ENCODE measurements at places on chromosomes 7 and 10.

DNA sequence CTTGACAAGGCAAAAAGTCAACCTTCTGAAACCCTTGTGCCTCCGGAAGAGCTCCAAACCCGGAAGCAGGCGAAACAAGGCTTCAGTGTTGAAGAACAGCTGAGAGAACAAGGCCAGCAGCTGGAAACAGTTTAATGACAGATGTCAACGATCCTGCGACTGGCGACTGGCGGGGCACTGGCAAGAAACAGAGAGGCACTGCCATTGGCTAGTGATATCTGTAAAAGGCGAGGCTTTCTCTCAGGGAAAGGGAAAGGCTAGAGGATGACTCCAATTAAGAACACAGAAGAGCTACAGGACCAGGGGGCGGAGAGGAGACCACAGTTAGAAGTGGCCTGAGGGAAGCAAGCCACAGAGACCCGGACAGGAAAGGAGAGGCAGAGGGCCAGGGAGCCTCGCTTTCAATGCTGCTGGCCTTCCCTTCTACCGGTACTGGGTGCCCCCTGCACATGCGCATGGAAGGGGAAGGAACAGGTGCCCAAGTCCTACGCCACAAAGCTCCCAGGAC lies 19.4 kb downstream of the ITGB1 start:
- DNase-seq, result peak; percentile 77

- DNase-seq, result peak; percentile 86
These were observed 32.7 kb downstream of the COL26A1 start for GRCh38 chr7:101395376-101395775.

DNA sequence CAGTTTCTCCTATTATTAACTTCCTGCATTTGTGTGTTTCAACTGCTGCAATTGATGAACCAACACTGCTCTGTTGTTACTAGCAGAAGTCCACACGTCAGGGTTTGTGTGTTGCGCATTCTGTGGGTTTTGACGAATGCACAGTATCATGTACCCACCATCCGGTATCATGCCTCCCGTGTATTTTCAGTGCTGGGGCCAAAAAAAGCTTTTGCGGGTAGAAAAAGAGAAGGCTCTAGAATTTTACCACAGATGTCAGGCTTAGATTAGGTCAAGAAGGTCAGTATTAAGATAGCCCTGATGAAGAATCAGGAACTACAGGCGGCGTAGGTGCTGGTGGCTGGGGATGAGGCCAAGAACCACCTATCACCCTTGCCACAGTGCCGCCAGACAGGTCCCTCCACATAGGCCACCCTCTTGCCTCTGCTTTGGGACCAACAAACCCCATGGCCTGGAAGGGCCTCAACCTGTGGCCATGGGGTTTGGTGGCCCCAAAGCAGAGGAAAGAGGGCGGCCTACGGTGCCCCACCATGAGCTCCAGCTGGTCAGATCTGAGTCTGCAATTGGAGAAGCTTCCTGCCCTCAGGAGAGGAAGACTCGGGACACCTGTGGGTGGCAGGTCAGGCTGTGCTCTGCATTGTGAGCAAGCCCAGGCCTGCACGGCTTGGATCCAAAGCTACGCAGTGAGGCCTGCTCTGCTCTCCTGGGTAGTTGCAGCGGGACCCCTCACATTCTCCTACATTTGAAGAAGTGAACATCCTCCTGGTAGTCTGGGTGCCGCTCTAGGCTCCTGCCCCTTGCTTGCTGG lies 71.9 kb downstream of the MKI67 start:
- no peak for DNase-seq

DNA sequence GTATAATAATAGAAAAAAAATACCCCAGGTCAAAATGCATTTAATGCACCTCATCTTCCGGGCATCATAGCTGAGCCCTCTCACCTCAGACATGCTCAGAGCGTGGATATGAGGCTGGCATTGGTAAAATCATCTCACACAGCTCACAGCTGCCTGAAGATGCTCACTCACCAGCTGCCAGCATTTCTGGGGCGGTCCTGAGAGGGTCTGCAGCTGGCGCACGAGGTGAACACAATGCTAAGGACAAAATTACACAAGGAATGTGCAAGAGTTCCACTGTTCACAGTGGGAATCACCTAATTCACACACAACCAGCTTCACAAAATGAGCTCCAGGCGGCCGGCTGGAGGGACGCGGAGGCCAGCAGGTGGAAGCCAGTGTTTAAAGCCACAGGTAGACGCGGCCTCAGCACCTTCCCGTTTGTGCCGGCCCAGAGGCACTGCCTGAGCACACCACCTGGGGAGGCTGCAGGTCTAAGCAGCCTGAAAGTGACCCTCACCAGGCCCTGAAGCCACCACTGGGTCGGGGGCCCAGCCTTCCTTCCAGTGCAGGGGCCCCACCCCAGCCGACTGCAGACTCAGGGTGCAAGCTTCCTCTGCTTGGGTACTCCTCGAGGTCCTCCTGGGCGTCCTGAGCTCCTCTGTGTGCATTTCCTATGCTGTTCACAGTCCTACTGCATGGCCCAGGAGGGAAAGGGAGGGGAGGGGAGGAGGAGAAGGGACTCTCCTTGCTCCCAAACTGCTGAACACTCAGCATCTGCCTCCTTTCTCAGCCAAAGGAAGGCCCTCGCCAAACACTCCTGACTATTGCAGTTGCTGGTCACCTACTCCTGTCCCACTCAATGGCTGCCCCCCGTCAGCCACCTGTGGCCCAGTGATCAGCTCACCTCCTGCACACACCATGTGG lies 61.2 kb upstream of the FAM20C start:
- DNase-seq, result peak; percentile 43

DNA sequence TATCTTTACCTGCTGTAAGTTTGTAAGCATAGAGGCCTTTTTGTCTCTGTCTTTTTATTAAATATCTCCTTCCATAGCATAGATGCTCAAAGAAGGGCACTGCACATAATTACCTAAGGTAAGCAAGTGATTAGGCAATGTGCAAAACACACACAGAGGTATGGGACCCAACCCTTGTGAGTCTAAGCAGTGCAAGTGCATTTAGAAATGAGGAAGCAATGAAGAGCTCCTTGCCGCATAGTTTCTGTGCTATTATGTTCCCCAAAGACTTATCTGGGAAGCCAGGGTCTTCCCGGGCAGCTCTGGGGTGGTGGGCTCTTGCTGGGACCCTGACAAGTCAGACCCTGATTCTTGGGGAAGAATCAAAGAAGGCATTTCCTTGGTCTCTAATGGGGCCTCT lies 13.5 kb upstream of the MGAM2 start:
- DNase-seq, result no peak

GRCh38 chr7:84879570-84880325 lies 307.1 kb downstream of the SEMA3D start:
- no peak for DNase-seq

- no peak for DNase-seq
These were observed 8.3 kb upstream of the ATP6V0E2 start for GRCh38 chr7:149865437-149865836.

DNA sequence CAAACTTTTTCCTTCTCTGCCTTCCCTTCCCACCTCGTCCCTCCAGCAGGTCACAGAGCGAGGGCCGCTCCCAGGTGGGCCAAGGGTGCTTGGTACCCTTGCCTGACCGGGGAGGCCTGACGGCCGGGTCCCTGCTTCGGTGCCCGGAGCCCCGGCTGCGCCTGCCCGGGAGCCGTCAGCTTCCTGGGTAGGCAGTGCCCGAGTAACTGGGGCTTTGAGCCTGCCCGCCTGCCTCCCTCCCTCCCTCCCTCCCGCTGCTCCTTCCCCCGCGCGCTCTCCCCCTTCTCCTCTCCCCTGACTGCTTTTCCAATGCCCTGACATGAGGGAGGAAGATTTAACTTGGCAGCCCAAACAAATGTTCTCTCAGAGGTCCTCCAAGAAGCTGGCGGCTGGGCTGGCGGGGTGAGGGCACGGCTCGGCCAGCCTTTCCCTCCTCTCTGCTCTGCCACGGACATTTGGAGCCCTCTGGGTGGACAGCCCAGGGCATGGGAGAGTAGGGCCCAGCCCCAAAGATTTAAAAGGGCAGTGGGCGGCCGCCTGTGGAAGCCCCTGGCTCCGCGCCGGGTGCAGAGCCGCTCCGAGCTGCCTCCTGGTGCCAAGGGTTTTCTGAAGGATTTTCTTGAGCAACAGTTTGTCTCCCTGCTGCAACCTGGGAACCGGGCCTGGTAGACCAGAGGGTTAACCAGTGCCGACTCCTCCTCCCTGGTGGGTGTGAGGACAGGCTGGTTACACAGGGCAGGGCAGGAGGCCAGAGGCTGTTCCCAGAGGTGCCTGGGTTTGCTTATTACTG lies 2.0 kb downstream of the ZMIZ1 start:
- peak; percentile 89 for DNase-seq

- no peak for DNase-seq
These were observed 488.4 kb downstream of the NXPH1 start for GRCh38 chr7:8921807-8922206.

- DNase-seq, result no peak
These were observed 72.4 kb upstream of the PDE1C start for GRCh38 chr7:32142649-32143048.

DNA sequence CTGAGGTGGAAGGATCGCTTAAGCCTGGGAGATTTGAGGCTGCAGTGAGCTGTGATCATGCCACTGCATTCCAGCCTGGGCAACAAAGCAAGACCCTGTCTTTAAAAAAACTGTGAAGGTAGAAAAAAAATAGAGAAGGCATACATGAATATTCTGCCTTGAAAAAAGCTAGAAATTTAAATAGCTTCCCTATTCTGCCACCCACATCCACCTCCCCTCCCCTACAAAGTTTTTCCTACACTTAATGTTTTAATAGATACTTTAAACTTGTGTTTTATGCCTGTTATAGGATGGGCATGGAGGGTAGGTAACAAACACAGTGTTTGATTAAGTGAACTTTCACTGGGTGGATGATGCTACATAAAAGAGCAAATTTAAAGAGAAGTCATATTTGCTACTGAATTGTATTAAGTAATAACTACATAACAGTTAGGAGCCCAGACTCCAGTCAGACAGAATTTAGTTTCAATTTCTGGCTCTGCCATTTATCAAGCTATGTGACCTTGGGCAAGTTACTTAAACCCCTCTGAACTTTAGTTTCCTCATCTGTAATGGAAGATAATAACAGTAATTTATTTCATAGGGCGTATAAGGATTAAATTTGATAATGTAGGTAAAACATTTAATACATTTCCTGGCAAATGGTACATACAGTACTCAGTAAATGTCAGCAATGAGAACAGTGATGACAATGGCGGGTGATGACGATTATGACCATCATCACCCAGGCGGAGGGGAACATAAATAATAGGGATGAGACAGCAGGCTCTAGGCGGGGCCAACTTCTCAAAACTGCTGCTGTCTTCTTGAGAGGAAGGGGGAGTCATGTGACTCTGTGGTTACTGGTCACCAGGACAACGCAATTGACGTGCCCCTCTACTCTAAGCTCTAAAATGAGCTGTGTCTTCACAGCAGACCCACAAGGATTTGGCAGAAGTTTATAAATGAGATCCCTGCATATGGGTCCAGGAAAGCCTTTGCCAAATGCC lies 15.8 kb downstream of the DNMBP start:
- DNase-seq, result peak; percentile 63

DNA sequence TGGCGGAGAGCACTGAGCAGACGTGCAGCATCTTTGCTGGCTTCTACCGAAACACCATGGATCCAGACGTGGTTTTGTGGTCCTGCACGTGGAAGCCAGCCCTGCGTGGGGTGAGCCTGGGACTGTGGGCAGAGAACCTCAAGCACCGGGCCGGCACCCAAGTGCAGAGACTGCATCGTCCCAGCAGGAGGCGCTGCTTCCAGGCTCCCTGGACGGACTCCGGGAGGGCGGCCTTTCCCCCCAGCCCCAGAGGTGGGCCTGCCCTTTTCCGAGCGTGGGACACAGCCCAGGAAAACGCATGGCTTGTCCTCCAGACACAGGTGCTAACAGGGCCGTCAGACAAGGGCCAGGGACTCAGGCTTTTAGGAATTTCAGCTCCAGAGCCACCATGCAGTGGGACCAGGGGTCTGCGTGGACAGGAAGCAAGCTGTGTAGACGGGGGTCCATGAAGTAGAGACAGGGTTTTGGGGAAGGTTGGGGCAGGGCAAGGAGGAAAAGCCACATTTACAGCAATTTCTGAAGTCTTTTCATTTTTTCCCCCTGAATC lies 303.9 kb downstream of the WDR37 start:
- peak; percentile 80 for DNase-seq

DNA sequence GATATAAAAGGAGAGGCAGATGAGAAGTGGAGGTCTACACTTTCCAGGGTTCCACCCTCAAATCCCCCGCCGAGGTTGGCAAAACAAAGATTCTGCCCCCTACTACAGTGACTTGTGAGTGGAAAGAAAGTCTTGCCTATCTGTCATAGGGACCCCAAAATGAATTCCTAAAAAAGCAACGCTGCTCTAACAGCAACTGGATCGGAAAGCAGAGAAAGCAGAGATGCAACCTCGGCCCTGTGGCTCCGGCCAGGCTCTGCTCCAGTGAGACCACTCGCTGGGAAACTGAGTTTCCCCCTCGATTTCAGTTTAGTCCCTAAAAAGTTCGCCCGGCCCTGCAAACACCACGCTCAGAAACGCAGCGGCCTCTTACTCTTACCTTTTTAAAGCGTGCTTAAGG lies 297.9 kb upstream of the NFE2L3 start:
- DNase-seq, result no peak

- no peak for DNase-seq
These were observed 998.6 kb downstream of the REEP3 start for GRCh38 chr10:64519831-64520230.

- no peak for DNase-seq
These were observed 4.4 kb downstream of the CAV1 start for GRCh38 chr7:116529250-116529649.

- no peak for DNase-seq
These were observed 93.6 kb downstream of the HGF start for GRCh38 chr7:81676105-81676811.

DNA sequence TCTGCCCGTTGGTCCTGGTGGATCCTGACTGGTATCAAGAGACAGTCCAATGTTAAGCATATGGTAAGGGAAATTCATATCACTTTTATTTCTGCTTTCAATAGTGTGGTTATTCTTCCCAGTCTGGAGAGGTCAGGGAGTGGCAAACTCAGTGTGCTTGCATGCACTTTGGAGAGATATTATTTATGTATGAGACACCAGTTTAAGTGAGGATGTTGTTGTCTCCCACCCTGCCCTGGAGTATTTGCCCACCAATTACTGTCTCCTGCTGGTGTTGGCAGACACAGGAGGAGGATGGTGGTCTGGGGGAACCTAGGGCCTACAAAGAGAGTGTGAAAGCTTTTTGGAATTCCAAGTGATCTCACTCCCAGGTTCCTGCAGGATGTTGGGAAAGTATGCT lies 59.7 kb downstream of the OR13A1 start:
- no peak for DNase-seq

DNA sequence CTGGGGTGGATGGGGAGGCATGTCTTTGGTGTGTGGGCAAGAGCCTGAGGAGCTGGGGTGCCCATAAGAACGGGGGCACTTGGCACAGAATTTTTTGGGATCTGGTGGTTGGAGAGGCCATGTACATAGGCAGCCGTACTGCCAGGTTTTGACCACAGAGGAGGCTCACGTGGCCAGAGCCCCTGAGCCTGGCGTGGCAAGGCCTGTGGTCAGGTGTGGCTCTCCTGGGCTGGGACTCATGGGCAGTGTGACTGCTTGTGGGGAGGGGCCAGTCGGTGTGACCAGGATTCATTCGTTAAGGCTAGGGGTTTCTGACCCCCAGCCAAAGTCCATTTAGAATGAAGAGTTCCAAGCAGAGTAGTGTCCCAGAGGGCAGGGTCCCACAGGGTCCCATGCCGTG lies 38.2 kb downstream of the AGAP3 start:
- no peak for DNase-seq
